Temporal lobe (tissue), 4 donors: ENCODE measurements at places on chromosomes 4 and X. TPM values are rescaled to one million over a fixed set of nuclear protein-coding genes. Genes with fewer than 3 reads are reported as not detected.

CSTF2 gene
- 15.0 TPM for total RNA-seq

NLGN4X gene
- total RNA-seq: 44.0 TPM

AMMECR1 gene
- total RNA-seq: 2.7 TPM

SPANXN4 gene
- total RNA-seq: not detected

MMGT1 gene
- total RNA-seq: 17.2 TPM

FRMD7 gene
- 0.49 TPM for total RNA-seq

NEUROG2 gene
- total RNA-seq: 25.1 TPM

CT55 gene
- total RNA-seq: not detected

GLUD2 gene
- total RNA-seq: 0.49 TPM

ENAM gene
- not detected for total RNA-seq

TBX22 gene
- under 0.01 TPM for total RNA-seq

ABRAXAS1 gene
- total RNA-seq: 3.4 TPM

ASB9 gene
- 0.25 TPM for total RNA-seq
